ENCODE measurements at places on chromosomes 3 and 15.

DNA sequence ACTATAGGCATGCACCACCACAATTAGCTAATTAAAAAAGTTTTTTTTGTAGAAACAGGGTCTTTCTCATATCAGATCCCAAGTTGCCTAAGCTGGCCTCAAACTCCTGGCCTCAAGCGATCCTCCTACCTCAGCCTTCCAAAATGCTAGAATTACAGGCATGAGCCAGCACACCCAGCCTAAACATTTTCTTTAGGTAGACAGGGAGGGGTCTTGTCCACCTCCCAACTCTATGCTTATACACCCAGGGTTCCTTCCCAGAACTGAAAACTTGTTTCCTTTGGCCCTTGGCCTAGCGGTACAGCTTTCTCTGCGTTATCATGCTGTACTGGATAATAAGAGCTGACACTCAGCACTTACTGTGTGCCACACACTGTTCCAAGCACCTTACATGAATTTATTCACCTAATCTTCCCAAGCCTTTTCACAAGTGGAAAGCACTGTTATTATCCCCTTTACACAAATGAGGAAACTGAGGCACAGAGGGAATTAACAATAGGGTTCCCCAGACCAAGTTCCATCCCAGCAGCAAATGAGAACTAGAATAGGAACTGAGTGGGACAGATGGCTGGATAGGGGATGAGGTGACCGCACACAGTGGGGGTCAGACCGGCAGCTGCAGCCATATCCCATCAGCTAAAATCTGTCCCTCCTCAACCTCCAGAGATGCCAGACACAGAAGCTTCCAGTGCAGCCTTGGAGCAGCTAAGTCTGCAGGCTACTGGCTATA, 150.8 kb downstream of the MEGF11 start:
- DNase-seq, result no peak

- DNase-seq, result no peak
Measured at GRCh38 chr15:49946681-49947080, 172.4 kb downstream of the ATP8B4 start.

DNA sequence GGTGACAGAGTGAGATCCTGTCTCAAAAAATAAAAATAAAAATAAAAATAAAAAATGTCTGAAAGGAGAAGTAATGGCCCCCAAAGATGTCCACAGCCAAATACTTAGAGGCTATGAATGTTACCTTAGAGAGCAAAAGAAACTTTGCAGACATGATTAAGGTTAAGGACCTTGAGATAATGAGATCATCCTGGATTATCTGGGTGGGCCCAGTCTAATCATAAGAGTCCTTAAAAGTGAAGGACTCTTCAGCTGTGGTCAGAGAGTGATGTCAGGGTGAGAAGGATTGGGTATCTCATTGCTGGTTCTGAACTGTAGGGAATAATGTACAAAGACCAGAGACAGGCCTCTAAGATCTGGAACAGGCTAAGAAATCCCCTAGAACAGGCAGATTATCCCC, 84.9 kb upstream of the POU1F1 start:
- no peak for DNase-seq

- no peak for DNase-seq
Measured at GRCh38 chr15:47266566-47266965, 450.7 kb upstream of the SEMA6D start.

DNA sequence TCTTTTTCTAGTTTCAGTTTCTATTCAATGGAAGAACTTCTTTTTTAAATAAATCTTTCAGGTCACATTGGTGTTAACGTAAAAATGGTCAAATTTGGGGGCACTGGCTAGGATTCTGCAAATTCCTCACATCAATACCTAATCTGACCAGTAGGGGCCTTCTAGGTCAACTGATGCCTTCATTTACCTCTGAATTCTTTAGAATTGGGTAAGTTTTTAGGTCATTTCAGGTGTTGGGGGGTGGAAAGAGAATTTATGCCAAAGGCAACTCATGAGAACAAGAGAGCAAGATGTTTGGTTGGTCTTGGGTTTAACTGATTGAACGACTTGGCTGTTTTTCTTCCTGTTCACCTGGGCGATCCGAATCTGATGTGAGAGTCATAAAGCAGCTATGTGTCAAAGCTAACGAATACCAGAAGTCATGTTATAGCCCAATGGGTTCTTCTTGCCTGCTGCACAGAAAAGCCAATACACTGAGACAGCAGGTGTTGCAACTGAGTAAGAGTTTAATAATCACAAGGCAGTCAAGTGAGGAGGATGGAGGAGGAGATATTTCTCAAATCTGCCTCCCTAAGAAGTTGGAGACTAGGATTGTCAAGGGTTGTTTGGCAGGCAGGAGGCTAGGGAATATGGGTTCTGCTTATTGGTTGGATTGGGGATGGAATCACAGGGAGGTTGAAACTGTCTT, 15.3 kb downstream of the LRRC49 start:
- DNase-seq, result no peak

GRCh38 chr15:97684249-97684648, 276.3 kb upstream of the ARRDC4 start:
- no peak for DNase-seq

DNA sequence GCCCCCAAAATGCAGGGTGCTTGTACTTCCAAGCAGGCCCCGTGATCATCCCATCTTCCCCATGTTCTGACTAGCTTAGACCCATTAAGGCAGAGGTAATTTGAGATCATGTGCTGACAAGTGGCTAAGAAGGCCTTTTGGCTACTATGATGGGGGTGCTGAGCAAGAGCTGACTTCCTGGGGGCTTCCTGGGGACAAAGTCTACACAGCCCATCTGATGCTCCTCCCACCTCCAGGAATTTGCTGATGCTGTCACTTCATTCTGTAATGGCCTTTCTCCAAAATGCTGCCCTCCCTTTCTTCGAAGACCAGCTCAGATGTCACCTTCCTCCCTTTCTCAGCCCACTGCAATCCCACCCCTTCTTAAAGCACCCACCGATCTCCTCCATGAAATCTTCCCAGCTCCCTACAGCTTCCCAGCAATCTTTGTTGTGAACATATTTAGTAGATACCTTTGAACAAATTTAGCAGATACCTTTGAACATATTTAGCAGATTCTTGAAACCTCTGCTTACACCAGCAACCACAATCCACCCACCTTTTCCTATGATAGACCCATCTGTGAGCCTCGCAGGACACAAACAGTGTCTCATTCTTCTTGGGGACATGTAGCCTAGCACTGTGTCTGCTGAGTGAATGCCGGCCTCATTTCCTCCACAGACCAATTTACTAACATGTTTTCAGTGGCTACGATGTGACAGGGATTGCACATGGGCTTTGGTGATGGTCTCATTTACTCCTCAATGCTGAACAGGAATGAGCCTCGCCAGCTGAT, 223.3 kb downstream of the EPHB1 start:
- DNase-seq, result no peak

DNA sequence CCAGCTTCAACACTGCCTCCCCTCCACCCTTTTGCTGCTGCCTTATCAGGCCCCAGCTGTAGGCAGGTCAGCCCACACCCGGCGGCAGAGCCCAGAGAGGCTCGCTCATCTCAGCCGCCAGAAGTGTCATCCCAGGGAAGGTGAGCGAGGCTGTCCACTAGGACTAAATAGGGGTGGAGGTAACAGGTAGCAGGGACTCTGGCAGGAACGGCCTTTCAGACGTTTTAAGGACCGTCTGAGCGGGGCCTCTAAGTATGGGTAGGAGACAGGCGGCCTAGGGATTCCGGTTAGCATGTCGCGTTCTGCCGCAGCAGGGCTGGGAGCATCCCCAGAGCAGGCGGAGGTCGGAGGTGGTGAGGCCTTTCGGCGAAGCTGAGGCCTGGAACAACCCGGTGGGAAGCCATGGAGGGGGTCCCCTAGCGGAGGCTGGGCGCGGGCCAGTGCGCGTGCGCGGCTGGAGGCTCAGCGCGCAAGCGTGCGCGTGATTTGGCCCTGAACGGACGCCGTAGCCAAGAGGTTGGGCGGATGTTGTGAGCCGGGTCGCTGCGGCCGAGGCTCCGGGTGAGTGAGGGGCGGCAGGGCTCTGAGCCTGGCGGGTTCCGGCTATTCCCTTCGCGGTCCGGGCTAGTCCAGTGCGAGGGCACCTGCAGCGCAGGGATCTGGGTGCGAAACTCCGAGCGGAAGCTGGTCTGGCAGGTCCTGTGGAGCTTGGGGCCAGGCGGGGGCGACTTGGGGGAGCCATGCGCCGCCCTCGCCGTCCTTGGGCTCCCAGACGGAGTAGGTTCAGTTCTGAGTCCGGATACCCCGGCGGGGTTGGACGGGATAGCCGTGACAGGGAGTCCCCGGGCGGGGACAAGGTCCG, at the start of the genes MST1 and RNF123:
MST1 (minus strand) TSS at position 429 of the 862 bp plus-strand sequence. CDS start 783 bp downstream, outside the sequence.
RNF123 (plus strand) TSS at position 512 of the 862 bp plus-strand sequence. CDS start 1,609 bp downstream, outside the sequence.
- DNase-seq, result no peak

GRCh38 chr15:74893627-74894026, 3.8 kb downstream of the MPI start:
- no peak for DNase-seq

GRCh38 chr15:72916378-72916777, 132.8 kb upstream of the ADPGK start:
- no peak for DNase-seq

DNA sequence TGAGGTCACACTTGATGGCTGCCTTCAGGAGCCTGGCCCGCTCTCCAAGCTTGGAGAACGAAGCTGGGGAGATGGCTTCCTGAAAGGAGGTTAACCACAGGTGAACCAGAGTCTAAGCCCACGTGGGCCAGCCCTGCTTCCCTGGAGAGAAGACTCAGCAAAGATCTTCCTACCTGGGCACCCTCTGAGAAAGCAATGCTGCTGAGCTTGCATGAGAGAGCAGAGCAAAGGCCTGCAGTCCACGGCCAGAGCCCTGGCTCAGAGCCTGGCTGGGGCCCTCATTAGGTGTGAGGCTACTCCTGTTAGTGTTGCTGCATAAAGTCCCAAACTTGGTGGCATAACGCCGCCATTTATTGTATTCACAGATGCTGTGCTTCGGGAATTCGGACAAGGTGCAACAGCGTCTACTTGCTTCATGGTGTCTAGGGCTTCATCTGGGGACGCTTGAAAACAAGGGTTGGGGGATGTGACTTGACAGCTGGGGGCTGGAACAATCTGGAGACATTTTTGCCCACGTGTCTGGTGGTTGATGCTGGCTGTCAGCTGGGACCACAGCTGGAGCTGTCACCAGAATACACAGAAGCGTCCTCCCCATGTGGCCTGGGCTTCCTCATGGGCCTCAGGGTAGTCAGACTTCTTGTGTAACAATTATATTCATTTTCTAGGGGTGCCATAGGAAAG, 87.9 kb upstream of the MEF2A start:
- no peak for DNase-seq

Data from C1 segment of cervical spinal cord (tissue), 14 donors.